ENCODE measurements at places on chromosomes 3 and 15. TPM values are rescaled to one million over a fixed set of nuclear protein-coding genes. Genes with fewer than 3 reads are reported as not detected.

DNA sequence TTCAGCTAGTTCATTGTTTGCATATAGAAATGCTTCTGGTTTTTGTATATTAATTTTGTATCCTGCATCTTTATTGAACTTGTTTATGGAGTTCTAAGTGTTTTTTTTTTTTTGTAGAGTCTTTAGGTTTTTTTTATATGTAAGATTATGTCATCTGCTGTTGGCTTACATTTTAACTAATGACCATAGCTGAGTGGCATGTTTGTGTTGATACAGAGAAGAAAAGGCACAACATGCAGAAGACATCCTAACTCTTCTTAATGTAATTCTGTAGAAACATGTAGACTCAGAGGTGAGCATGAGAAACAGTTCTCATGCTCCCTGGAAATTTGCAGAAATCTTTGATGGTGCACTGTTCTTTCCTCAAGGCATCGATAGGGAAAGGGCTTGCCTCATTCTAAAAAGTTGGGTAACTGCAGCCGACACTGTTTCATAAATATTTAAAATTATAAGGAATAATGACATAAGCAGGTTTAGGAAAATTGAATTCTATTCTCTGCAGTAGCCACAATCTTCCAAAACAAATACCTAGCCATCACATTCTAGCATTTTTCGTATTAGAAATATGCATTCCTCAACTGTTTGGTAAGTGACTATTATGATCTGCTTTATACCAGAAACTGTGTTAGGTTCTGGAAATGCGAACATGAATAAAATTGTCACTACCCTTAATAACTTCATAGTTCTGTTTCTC lies 499.6 kb upstream of the KCNMB2 start:
- no peak for DNase-seq

Gene PROS1
- total RNA-seq = 33.0 TPM

DNA sequence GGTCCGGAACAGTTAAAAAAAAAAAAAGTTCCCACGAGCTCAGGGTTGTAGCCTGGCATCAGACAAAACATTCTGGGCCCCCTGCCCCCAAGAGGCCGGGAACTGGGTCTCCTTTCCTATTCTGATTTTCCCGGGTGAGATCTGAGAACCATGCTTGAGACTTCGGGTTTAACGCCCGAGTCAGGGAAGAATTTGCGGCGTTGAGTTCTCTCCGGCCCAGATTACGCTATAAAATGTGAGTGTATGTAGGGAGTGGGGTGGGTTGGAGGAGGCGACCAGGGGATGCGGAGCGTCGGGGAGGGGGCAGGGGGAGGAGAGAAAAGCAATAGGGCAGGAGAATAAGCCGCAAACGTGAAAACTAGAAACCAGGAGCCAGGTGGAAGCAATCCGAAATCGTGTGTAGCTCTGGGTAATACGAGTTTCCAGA lies 2.7 kb downstream of the ZIC1 start:
- no peak for DNase-seq

- no peak for DNase-seq
Measured at GRCh38 chr3:4776399-4776979, 202.7 kb upstream of the BHLHE40 start.

DNA sequence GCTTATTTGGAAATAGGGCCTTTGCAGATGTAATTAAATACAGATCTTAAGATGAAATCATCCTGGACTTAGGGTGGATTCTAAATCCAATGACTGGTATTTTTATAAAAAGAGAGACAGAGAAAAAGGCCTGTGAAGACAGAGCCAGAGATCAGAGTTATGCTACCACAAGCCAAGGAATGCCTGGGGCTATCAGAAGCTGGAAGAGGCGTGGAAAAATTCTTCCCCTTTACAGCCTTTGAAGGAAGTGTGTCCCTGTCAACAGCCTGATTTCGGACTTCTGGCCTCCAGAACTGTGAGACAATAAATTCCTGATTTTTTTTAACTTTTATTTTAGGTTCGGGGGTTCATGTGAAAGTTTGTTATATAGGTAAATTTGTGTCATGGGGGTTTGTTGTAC lies 154.1 kb upstream of the CADPS start:
- DNase-seq = no peak

Gene CLRN1
- not detected for total RNA-seq

DNA sequence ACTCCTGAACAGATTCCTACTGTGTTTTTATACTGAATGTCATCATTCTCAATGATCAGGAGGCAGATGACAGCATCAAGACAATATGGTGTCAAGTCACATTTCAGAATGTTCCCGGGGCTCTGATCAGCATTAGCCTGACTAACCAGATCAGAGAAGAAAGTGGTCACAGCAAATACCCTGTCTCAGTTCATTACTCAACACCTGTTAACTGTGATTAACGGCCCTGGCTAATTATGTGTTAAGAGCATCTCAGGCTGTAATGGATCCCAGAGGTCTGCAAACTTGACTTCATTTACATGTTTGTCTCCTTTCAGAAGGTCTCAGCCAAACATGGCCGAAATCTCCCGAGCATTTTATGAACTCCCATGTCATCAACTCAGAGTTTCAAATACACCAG lies 833.7 kb downstream of the FHIT start:
- no peak for DNase-seq

- DNase-seq = no peak
Measured at GRCh38 chr3:53191836-53192480, 30.9 kb downstream of the PRKCD start.

Gene IQCF5
- total RNA-seq = not detected

Gene SNAPC5
- 17.6 TPM for total RNA-seq

GRCh38 chr3:182390421-182390820 lies 402.9 kb upstream of the ATP11B start:
- DNase-seq = no peak

DNA sequence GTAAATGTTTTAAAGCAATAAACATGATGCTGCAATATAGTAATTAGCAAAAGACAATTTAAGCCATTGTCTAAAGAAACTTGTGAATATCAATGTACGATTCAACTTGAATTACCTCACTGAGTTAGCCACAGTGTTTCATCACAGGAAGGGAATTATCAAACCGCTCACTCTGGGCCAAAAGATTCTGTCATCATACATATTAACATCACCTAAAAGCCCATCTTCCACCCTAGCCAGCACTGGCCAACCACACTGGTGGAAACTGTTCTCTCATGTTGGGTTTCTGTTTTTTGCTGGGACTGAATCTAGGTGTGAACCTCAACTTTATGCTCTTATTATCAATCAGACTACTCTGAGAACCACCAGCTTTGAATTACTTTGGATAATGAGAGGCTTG lies 497.7 kb upstream of the THBS1 start:
- no peak for DNase-seq

- no peak for DNase-seq
Measured at GRCh38 chr15:69305933-69306568, 7.3 kb downstream of the PAQR5 start.

Gene SI
- 53.2 TPM for total RNA-seq

Gene NLGN1
- 0.98 TPM for total RNA-seq

GRCh38 chr3:30184091-30184810 lies 422.1 kb upstream of the TGFBR2 start:
- DNase-seq = no peak

DNA sequence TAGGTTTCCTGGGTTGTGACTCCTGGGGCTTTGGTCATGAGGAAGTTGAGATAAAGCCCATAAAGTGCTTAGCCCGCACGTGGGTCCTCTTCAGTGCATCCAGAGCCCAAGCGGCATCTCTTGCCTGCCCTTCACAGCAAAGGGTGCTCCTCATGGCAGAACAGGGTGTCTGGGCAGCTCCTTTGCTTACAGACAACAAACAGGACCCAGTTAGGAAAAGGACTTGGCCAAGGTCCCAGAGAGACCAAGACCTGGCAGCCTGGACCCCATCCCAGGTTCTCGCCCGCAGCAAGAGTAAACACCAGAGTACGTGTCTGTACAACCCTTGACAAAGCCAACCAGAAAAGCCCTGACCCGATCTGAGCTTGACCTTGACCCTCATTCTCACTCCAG lies 27.0 kb downstream of the ALS2CL start:
- DNase-seq = peak; percentile 27

- DNase-seq = no peak
Measured at GRCh38 chr15:52558196-52558595, 10.6 kb downstream of the ARPP19 start.

Gene CD80
- 0.40 TPM for total RNA-seq

- no peak for DNase-seq
Measured at GRCh38 chr3:2850701-2851100, 259.5 kb downstream of the IL5RA start.

- DNase-seq = no peak
Measured at GRCh38 chr3:26997226-26997625, 372.0 kb downstream of the NEK10 start.

DNA sequence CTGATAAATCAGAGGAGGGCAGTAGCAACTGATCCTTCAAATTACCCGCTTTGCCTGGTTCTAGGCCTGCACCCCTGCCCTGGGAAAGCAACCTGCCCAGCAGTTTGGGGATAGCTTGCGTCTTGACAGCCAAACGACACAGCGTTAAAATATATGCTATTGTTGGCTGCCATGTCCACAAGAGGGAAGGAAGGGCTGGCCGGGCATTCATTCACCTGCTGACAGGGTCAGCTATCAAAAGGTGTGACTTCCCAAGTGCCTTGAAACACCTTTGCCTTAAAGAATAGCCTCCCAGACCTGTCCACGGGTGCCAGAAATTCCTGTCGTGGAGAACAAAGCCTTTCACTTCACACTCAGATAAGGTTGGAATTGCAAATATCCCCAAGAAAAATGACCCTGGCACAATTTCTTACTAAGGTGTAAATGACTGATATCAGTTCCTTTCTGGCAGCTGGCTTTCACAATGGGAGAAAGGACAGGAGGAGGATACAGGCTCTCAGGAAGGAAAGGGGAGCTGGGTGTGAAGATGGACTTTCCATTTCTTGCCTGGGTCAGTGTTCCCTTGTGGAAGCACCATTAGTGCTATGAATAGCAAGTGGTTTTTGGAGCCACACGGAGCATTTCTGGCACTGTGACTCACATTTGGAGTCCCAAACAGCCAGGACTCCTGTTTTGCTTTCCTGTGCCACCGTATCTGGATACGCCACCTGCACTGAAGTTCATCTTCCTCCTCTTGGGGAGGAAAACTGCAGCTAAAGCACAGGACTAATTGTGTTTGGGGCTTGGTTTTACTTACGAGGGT lies 19.2 kb downstream of the ALDH1A3 start:
- DNase-seq = no peak

DNA sequence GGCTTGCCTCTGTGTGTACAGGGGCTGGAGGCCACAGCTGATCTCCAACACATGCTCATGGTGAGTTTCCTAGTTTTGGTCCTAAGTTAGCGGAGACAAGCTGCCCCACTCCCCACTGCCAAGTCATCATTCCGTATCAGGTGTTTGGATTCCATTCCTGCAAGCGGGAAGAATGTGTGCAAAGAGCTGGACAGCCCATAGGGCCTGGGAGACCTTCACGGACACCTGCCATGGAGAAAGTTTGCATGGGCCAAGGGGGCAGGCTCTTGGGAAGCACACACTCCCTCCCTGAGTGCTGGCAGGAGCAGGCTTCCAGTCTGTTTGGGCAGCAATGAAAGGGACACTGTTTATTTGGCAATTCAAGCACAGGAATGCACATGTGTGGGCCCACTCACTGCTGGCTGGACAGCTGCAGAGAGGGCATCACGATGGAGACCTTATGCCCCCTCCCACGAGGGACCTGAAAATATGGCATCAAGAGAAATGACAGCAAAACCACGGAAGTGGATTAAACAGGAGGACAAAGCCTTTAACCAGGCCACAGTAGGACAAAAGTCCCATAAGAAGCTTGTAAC lies 149.7 kb downstream of the KLF13 start:
- no peak for DNase-seq

Gene ALS2CL
- 39.2 TPM for total RNA-seq

Gene LDHAL6B
- total RNA-seq = not detected

DNA sequence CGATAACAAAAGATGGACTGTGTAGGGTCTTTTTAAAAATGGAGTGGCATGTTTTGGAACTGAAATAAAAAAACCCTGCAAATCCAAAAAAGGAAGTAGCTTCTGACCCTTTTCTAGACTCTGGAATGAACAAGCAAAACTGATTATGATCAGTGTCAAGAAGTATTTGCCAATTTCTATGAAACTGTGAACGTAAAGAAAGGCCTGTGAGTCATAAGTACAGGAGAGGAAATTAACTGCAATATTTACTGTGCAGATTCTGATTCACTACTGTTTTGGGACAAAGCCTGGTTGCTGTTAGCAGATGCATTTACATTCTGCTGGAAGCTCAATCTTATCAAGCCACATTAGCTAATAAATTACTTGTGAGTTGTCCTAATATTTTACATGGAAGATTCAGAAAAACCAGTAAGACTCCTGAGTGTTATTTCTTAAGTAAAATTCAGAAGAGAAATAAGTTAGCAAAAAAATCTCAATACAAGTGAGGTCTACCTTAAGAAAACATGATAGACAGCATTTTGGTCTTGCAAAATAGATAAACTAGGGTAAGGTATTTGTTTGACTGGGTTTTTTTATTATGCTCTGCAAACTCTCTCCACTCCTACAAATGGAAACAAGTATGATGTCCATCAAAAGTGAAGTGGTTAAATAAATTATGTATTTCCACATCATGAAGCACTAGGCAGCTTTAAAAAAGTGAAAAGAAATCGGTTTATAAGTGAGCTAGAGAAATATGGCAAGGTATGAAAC lies 90.2 kb upstream of the LMOD3 start:
- DNase-seq = no peak

Gene C3orf22
- not detected for total RNA-seq

DNA sequence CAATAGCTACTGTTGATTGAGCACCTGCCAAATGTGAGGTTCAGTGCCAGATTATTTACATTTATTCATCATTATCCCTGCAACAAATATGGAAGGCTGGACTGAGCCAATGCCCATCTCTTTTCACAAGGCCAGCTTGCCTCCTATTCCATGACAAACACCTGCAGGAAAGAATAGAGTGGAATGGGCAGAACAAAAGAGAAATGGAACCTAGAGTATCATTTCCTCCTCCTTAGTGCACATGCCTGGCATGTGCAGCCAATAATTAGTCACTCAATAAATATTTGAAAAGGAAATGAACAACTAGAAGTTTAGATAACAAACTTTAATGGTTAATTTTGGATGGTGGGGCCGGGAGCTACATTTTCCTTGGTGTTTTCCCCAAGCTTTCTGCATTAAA lies 61.4 kb upstream of the MYRIP start:
- no peak for DNase-seq

- no peak for DNase-seq
Measured at GRCh38 chr15:68972201-68973065, 42.1 kb upstream of the NOX5 start.

All from left colon (tissue), 2 donors.